ENCODE measurements at places on chromosomes 12 and 14. TPM values are rescaled to one million over a fixed set of nuclear protein-coding genes. Genes with fewer than 3 reads are reported as not detected.

DNA sequence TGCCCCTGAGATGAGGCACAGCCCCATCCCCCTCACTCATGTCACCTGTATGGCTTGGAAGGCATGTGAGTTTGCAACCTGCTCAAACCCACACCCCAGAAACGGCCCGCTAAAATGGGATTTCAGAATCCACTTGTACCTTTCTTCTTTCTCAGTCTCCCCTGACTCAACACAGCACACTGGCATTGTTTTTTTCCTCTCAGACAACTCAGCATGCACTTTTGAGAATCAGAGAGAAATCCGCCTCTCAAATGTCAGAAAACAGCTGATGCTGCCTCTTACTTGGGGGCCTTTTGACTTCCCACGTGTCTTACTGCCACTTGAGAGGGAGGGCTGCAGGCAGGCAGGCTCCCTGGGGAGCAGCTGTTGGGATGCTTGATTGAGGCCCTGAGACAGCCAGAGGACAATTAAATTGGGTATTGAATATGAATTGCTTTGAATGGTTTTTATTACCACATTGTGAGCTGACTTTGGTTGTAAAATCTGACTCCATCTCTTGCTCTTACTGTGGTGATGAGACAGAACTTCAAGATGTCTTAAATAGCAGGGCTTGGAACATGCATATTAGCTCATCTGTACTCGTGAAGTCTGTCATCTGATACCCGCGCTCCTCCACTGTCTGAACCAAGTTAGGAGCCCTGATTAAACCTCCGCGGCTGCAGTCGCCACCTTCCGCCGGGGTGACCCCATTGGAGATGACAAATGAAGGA, 96.6 kb downstream of the APAF1 start:
- DNase-seq = no peak

Gene KRT3
- not detected for total RNA-seq

GRCh38 chr12:40015345-40015744, 90.5 kb downstream of the SLC2A13 start:
- DNase-seq = no peak

GRCh38 chr14:104816616-104816884, 15.6 kb downstream of the ZBTB42 start:
- no peak for DNase-seq

DNA sequence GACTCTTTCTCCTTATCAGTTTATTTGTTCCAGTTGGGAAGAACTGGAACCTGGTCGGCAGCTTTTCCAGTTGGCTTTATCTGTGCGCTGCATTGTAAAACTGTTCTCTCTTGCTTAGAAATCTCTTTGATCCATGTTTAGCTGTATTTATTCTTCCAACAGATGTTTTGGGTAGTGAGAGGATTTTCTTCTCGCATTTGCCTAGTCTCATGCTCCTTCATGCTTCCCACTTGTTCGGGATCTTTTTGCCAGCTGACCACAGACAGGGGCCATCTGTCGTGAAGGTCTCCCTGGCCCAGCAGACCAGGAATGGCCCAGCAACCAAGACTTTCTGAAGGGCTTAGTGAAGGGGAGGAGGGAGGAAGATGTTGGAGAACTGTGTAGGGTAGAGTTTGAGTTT, 21.6 kb downstream of the NTF3 start:
- no peak for DNase-seq

Gene DLGAP5
- 3.8 TPM for total RNA-seq

Gene TMEM119
- 0.54 TPM for total RNA-seq

GRCh38 chr12:14959463-14959862, 1.9 kb downstream of the ARHGDIB start:
- no peak for DNase-seq

GRCh38 chr14:58160561-58160960, 8.5 kb upstream of the ARMH4 start:
- no peak for DNase-seq

DNA sequence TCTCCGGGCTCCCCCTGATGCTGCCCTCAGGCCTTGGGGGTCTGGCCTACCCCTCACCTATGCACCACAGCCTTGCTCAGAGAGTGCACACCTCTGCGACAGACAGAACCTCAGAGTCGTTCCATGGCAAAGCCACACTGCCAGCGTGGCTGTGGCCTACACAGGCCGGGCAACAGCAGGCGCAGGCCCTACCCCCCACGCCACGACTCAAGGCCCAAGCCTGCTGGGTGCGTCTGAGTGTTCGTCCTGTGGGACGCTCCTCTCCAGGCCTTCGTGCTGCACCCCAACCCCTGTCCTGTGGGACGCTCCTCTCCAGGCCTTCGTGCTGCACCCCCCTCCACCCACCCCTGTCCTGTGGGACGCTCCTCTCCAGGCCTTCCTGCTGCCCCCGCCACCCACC, 54.2 kb downstream of the LRCOL1 start:
- no peak for DNase-seq

Gene GDF3
- total RNA-seq = not detected

Gene SEL1L
- 63.1 TPM for total RNA-seq

GRCh38 chr14:72558721-72559120, 335.2 kb downstream of the DPF3 start:
- DNase-seq = no peak

DNA sequence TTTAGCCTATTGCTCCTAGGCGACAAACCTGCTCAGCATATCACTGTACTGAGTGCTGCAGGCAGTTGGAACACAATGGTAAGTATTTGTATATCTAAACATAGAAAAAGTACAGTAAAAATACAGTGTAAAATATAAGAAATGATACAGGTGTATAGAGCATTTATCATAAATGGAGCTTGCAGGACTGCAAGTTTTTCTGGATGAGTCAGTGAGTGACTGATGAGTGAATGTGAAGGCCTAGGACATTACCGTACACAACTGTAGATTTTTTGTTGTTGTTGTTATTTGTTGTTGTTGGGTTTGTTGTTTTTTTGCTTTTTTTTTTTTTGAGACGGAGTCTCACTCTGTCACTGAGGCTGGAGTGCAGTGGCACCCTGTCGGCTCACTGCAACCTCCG, 33.4 kb downstream of the PNMA1 start:
- DNase-seq = no peak

GRCh38 chr12:116879509-116880212, 1.6 kb downstream of the HRK start:
- DNase-seq = no peak

DNA sequence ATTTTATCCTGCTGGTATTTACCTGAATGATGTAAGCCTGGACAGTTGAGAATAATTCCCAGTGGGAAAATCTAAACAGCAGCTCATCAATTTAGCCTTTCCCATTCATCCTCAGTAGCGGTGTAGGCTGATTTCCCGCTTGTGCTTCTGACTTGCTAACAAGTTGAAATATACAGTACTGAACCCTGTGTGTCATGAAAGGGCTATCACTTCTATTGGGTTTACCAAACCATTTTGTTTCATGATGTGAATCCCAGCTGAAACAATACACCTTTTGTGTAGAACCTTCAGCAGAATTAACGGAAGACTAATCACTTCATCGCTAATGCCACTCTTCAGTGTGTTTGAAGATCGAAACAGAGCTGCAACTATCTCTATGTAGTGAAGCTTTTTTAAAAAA, 88.4 kb downstream of the POLR3B start:
- DNase-seq = no peak

Gene CCDC38
- not detected for total RNA-seq

Gene MSRB3
- 0.10 TPM for total RNA-seq
